Stimulated activated CD8-positive, alpha-beta memory T cell treated with anti-CD3 and anti-CD28 coated beads, Interleukin-7, amount 100 ng/mL, for 1 hour (primary cell): ENCODE measurements at places on chromosomes 3 and 15.

DNA sequence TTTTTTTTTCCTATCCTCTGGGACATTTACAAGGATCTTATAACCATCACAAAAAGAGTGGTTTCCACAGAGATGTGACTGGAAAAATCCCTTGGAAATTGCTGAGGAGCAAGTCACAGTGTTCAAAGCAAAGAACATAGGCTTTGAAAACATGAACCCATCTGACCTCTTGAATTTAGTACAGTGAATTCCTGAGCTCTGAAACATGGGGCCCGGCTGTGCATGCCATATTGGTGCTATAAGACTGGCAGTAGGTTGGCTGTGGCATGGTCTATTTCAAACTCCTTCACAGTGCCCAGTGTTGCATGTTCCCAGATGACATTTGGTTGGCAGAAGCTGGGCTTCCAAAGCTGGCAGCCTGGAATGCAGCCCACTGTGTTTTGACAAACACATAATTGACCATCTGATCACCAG is 202.2 kb downstream of the TIGIT start:
- DNase-seq, result no peak

GRCh38 chr3:73621388-73621787 is 3.4 kb downstream of the PDZRN3 start:
- no peak for DNase-seq

GRCh38 chr15:70099967-70100473 is 2.3 kb upstream of the TLE3 start:
- no peak for DNase-seq

DNA sequence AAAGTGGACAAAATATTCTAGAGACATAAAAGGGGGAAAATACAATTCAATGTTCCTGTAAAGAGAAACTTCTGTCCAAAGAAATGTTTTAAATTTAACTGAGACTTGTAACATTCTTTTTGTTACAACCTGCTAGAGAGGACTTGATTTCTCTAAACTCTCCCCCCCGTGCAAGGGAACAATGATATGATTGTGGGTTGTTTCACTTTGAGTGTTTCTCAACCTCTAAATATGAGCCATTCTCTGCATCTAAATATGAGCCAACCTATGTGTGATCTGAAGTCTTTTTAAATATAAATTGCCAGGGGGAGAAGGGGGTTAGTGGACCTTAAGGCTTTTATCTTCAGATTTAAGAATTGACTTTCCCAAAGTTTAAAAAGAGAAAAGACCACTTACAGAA is 14.6 kb downstream of the ZNF860 start:
- no peak for DNase-seq

GRCh38 chr15:60647246-60647645 is 168.3 kb upstream of the ICE2 start:
- DNase-seq, result no peak

DNA sequence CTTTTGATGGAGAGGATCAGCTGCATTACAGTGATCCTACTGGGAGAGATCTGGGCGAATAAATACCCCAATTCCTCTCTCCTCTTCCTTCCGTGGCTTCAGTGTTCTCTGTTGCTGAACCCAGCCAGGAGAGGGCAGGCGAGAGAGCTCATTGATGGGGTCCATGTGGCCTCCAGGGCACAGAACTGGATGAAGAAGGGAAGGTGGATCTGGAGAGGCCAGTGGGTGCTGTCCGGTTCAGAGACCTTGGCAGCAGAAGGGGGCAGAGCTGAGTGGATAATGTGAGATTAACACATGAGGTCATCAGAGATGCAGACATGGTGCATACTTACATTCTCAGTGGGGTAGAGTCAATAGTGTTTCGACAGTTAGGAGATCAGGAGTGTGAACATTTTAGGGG is 193.6 kb downstream of the CLSTN2 start:
- DNase-seq, result no peak

GRCh38 chr3:55487381-55488241 is 505 bp upstream of the WNT5A start:
- no peak for DNase-seq

DNA sequence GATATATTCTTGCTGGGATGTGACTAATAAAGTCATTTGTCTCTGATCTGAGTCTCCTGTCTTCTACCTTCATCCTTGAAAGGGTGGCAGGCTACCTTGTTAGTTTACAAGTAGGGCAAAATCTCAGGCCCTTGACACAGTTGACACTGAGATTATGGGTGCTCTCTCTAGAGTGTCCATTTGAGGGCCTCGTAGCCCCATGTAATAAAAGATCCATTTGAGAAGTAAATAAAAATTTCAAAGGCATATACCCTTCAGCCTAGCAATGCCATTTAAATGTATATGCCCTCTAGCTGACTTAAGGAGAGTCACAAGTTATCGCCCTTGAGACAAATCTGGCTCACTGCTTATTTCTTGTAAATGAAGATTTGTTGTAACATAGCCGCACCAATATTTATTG is 98.6 kb downstream of the TCF12 start:
- no peak for DNase-seq

DNA sequence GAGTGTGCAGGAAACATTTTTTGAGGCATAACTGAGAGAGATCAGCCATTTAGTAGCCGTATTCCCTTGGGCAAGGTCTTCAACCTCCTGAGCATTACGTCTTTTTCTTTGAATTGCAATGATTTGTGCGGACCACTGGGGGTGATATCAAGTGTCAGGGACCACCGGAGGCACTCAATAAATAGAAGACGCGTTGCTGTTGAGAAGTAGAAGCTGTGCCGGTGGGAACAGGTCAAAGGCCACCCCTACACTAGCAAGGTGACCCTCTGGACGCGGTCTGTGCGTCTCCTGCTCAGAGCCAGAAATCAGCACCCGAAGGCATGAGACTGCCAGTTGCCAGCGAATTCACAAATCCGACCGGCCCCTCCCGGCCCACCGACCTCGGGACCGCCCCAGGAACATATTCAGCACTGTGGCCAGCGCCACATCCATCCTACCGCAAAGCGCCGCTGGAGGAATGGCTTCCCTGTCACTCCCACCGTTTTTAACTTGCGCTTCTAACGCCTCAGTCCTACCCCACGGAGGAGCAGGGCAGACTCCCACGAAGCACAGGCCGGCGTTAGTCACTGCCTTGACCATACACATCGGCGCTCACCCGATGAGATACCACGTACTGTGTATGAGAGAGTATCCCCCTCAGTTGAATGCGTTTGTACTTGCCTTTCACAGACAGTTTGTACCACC is 1.4 kb upstream of the GHSR start:
- DNase-seq, result no peak

DNA sequence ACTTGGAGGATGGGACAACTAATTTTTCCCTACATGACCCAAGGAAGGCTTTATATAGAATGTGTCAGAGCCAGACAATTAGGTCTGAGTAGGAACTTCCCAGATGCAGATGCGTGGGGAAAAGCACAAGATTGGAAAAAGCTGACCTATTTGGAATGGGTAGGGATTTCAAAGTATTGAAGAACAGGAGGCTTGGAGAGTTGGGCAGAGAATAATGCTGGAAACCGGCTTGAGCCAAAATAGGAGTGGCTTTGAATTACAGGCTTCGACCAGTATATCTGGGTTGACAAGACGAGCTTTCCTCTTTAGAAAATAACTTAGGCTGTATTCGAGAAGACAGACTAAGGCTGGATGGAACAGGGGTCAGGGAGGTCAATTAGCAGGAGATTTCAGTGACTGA is 181.1 kb downstream of the GBE1 start:
- no peak for DNase-seq

DNA sequence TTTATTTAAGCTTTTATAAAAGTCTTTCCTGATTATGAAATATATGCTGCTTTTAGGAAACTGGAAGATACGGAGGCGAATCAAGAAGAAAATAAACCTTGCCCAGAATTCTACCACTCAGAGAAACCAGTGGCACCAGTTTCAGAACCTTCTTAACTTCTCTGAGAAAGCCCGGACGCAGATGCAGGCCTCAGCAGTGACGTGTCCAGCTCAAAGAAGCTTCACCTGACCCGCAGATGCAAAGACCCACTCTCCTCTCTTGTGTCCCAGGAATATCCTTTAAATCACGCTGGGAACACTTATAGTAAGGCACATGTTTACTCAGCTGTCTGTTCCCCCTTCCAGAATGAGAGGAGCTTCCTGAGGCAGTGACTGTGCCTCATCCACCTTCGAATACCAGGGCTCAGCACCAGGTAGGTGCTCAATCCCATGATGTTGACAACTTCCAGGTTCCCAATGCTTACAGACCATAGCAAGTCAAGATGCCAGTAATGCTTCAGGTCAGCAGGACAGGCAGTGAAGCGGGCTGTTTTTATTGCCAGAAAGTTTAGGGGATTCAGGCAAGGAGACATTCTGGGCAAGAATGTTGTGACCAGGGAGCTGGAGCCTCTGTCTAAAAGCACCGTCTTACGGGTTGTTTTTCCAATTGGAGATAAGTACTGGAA is 39.9 kb upstream of the LDHAL6B start:
- no peak for DNase-seq

- peak; percentile 42 for DNase-seq
These were observed 139.3 kb downstream of the FOXP1 start for GRCh38 chr3:71444028-71444860.

- DNase-seq, result no peak
These were observed 4.6 kb upstream of the DENND4A start for GRCh38 chr15:65796610-65797078.

- DNase-seq, result no peak
These were observed 159.5 kb upstream of the LPP start for GRCh38 chr3:187994221-187995042.

- no peak for DNase-seq
These were observed 52.7 kb upstream of the SPTSSB start for GRCh38 chr3:161423911-161424522.

- DNase-seq, result no peak
These were observed 30.2 kb downstream of the NCK1 start for GRCh38 chr3:136891934-136892855.

GRCh38 chr3:155639462-155640055 is 105.3 kb downstream of the PLCH1 start:
- no peak for DNase-seq

GRCh38 chr3:5138214-5138981 is 16.3 kb downstream of the ARL8B start:
- no peak for DNase-seq

GRCh38 chr3:45417930-45418847 is 29.8 kb downstream of the LARS2 start:
- DNase-seq, result no peak

- no peak for DNase-seq
These were observed at the start of gene CCR3 for GRCh38 chr3:46242120-46242519. CCR3 (plus strand) TSS chr3:46242460; CDS start chr3:46265159, 22,699 bp downstream.

GRCh38 chr3:10485380-10485779 is 20.0 kb downstream of the ATP2B2 start:
- no peak for DNase-seq

DNA sequence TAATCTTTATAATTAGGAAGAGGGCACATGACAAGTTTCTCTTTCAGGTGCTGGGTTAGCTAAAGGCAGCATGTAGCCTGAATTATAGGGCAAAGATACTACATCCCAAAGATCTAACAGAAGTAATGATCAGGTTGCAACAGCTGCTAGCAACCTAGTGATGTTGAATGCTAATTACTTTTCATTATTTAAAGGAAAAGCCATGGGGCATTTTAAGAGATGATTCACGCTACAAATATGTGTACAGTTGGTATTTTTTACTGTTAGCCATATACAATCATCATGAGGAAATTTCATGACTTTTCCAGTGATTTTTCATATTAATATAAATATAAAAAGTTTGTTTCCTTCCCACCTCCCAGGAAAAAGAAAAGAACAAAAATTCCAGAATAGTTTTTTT is 43.0 kb downstream of the NEK10 start:
- DNase-seq, result no peak

DNA sequence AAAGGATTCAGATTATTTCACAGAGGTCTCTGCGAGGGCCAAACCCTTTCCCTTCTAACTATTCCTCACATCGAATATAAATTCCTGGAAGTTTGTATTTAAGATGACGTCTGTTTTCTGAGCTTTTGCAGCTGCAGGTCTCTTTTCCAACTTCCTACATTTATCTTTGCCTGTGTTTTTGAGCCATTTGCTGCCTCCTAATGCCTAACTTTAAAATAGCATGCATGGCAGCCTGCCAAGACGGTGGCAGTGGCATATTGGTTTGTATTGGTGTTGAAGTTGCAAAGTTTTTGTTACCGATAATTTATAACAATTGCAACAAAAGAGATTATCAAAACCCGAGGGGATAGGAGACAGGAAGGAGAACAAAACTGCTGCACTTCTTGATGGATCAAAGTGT is 187.1 kb upstream of the DNAJC19 start:
- no peak for DNase-seq

GRCh38 chr3:10352146-10352911 is 31.4 kb upstream of the SEC13 start:
- no peak for DNase-seq

DNA sequence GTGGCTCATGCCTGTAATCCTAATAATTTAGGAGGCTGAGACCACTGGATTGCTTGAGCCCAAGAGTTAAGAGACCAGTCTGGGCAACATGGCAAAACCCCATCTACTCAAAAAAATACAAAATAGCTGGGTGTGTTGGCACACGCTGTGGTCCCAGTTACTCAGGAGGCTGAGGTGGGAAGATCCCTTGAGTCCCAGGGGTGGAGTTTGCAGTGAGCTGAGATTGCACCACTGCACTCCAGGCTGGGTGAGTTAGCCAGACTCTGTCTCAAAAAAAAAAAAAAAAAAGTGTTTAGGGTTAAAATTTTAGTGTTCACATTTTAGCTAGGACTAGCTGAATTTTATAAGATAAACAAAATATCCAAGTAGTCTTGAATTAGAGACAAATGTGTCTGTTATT is 1340.1 kb upstream of the EPHA6 start:
- no peak for DNase-seq

DNA sequence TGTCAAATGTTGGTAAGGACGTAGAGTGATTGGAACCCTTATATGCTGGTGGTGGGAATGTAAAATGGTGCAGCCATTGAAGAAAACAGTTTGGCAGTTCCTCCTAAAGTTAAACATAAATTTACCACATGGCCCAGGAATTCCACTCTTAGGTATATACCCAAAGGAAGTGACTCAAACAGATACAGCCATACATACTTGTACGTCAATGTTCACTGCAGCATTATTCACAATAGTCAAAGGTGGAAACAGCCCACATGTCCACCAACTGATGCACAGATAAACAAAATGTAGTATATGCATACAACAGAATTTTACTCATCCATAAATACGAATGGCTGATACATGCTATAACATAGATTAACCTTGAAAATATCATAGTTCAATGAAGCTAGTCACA is 13.2 kb downstream of the CLASP2 start:
- no peak for DNase-seq

- DNase-seq, result no peak
These were observed 63.1 kb downstream of the DCLK3 start for GRCh38 chr3:36701249-36701572.

- DNase-seq, result no peak
These were observed 378.1 kb downstream of the NSUN3 start for GRCh38 chr3:94440767-94441493.

DNA sequence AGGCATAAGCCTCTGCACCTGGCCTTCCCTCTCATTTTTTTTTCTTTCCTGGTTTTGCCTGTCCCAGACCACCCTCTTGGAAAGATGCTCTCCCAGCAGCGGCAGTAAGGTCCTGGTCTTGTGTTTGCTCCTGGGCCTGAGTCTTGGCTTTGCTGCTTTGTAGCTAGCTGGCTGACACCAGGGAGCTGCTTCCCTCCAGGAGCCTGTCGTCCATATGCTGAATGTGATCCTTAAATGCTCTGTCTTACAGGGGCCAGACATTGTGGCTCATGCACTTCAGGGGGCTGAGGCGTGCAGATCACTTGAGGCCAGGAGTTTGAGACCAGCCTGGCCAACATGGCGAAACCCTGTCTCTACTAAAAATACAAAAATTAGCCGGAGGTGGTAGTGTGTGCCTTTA is 17.2 kb downstream of the FLNB start:
- DNase-seq, result no peak
